ENCODE measurements at places on chromosomes 11 and 22.

GRCh38 chr11:3021125-3021524 lies 29.0 kb upstream of the NAP1L4 start:
- peak; percentile 47 for DNase-seq

GRCh38 chr11:34235591-34236071 lies 122.2 kb downstream of the ABTB2 start:
- no peak for DNase-seq

DNA sequence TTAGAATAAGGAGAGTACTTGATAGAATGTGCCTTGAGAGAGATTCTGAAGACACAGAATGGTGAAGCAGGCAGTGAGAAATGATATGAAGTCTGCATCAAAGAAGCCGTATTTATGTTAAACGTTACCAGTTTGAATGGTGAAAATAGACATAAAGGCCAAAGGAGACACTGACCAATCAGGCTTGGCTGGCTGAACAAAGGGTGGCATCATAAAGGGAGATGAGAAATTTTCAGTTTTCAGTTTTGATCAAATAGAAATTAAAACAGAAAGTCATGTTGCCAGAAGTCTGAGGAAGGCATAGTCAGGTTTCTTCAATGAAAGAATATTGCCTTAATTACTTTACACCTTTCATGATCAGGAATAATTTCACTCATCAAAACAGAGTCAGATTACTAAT lies 6.6 kb downstream of the OR51F1 start:
- DNase-seq: no peak

DNA sequence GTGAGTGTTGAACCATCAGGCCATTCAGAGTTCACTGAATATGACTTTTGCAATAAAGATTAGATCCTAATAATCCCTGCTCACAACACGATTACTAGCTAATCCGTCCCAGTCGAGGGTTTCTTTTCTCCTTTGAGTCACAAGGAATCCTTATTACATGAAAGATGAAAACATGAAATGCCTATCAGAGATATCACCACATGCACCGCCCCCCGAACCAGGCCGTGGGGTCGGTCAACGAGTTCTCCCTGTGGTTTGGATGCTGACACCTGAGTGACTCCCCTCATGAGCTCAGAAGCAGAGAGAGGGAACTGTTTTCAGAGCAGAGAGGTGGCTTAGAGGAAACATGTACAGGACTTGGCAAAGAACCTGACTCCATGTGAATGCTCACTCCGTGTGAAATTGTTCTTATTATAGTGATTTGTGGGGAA lies 263.3 kb downstream of the ETS1 start:
- peak; percentile 42 for DNase-seq

DNA sequence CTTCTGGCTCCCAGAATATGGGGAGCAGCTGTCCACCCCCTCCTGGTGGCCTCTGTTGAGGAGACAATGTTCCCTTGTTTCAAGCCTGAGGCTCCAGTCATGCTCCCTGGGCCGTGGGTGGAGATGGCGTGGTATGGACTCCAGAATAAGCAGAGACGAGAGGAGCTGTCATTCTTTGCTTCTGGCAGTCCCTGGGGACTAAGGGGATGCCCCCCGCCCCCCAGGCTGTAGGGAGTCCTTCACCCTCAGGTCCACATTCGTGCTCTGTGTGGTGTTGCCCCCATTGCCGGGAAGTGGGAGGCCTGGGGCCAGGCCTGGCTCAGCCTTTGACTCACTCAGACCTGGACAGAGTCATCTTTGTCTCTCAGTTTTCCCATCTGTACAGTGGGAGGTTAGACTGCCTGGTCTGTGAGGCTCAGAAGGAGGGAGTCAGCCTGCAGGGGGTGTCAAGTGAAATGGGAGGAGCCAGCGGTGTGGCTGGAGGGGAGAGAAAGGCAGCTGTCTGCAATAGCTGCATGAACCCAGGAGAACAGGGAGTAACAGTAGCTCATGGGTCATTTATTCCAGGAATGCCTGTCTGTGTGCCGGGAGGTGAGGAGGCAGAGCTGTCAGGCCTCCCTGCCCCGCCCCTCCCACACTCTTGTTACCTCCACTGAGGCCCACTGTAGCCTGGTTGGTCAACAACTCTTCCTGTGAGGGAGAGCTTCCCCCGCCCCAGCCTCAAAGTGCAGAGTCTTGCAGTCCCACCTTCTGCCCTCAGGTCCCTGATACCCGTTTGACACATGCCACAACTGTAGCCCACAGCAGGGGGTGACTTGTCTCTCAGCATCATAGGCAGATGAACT lies 6.3 kb downstream of the ARHGEF17 start:
- DNase-seq: no peak

DNA sequence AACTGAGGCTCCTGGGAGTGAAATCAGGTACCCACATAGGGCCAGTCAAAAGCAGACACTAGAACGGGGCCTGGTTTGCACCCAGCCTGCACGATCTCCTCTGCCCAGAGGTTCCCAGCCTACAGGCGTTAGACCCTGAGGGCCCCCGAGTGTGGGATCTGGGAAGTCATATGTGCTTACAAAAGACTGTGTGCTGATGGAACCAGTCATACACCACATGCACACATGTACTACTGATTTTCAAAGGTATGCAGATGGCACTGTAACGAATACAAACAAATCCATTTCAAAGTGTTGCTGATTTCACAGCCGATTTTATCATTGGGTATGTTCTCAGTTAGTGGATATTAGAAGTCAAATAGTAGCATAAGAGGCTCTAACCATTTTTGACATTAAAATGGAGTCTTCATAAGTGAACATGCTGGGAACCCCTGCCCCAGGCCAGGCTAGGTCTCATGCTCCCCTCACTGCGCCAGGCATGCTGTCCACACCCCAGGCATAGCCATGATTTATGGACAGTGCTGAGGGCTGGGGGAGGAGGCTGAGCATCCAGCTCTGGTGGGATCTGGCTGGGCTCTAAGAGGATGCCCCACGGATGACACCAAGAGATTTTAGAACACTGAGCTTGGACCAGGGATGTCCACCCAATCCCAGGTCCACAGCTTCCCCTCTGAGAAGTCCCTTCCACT lies 38.6 kb upstream of the LRRC32 start:
- DNase-seq: no peak

- DNase-seq: no peak
Measured at GRCh38 chr11:91804042-91804441, 420.6 kb upstream of the FAT3 start.

- peak; percentile 81 for DNase-seq
Measured at GRCh38 chr22:24134090-24134846, 47.0 kb upstream of the SUSD2 start.
